ENCODE measurements at places on chromosomes 1 and 21.

DNA sequence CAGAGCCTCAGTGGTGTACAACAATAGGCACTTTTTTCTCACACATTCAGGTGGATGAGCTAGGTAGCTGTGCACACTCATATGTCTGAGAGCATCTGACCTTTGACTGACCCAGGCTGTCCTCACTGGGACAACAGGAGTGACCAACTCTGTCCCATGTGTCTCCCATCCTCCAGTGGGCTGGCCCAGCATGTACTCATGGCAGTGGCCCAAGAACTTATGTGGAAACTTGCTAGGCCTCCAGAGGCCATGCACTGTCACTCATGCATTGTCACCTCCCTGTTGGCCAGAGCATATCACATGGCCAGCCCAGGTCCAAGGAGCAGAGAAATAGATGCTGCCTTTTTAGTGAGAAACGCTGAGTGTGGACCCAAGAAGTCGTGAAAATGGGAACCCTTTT, 158.8 kb downstream of the IGSF21 start:
- no peak for DNase-seq

DNA sequence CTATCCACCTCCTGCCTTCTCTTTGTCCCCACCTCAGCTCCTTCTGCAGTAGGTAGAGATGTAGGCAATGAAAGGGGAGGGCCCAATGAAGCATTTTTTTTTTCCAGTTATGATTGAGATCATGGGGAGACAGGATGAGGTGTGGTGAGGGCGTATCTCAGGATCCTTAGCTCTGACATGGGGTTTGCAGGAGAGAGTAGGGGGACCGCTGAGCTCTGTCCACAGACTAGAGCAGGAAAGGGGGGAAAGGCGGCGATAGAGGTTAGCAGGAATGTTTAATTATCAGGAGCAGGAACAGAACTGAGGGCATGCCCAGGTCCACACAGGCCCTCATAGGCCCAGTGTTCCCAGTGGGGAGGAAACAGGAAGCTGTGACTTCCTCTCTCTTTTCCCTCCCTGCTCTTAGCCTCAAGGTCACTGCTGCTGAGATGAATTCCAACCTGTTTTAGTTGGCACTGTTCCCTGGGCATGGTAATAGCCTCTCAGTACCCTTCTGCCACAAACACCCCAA, 901 bp upstream of the RXFP4 start:
- DNase-seq, result no peak

- no peak for DNase-seq
These were observed 43.2 kb downstream of the FMO4 start for GRCh38 chr1:171357179-171357578.

DNA sequence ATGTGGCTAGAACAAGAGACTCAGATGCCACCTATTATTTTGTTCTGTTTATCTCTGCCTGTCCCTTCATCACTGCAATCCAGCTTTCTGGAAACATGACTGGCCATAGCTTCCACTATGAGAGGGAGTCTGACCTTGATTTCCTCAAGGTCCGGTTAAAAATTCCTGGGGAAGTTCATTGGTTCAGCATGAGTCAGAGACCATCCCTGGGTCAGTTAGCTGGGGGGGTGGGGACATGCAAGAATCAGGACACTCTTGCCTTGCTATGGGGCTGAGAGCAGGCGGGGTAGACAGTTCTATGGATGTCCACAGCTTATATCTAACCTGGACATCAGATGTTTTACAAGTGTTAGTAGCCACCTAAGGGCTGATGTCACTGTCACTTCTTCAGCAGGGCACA, 81.1 kb downstream of the TENT5C start:
- no peak for DNase-seq

- DNase-seq, result no peak
These were observed 209.7 kb downstream of the LRRC7 start for GRCh38 chr1:69777423-69777822.

DNA sequence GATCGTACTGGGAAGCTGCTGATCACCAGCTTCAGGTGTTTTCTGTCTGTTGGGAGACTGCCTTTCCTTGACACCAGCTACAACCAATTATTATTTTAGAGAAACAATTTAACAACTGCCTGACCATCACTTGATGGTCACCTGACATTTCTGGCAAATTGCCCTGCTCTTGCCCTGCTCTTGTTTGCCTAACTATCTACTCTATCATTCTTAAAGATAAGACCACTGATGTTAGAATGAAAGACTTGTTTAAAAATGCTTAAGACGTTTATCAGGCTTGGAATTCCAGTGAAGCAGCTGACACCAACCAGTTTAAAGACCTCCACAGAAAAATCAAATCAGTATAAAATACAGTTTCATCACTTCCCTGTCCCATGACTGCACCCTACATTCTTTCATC, 423.3 kb upstream of the CAMK1G start:
- no peak for DNase-seq

- no peak for DNase-seq
These were observed 3.0 kb upstream of the RGS2 start for GRCh38 chr1:192805832-192806323.

Measured in stimulated activated CD4-positive, alpha-beta T cell treated with anti-CD3 and anti-CD28 coated beads, Interleukin-4, amount 100 ng/mL, for 4 hours (primary cell).